ENCODE measurements at places on chromosomes 4 and X.

DNA sequence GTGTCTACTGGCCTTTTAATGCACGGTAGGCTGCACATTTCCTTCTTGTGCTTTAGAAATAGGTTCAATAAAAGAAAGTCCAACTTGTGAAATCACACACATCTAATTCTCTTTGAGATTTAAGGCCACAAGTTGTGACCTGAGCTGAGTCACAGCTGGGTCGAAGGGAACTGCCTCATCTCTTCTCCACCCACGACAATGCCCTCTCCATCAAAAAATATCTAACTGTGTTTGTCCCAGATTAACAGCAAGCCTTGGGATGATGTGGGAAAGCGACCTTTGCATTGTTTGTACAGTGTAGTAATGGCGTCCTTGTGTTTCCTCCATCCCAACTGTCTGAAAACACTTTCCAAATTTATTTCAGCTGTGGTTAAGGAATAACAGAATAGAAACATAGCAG, 168.9 kb downstream of the AMELX start:
- DNase-seq = no peak

- no peak for DNase-seq
These were observed 177.0 kb downstream of the FAM13A start for GRCh38 chr4:88879991-88880390.

DNA sequence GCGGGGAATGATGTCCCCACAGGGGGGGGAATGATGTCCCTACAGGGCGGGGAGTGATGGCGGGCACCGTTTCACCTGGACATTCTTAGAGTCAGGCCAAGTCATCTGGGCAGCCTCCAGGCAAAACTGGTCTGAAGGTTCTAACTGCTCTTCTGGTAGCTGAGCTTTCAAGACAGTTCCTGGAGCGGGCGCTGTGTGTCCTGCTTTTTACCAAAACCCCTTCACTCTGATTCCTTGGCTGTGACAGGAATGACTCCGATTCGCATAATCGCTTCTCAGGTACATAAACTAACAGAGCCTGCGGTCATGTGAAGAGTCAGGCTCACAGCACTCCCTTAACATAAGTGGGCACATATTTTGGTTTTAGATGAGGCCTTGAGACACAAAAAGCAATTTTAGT, 836.0 kb downstream of the TRIML1 start:
- no peak for DNase-seq

DNA sequence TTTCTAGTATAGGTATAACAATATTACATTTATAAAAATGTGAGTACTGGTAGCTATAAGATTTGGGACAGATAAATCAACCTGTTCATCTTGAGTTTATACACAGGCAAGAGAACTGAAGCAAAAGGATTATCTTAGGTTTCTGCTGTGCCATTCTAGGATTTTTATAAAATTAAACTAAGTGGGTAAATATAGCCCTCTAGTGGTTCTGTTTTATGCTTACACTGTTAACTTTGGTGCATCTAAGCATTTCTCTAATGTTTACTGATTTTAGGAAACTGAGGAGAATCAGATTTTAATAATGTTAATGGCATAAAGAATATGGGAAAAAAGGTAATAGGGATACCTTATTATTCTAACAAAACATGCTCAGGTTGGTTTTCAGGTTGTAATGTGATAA, 1.1 kb upstream of the RRH start:
- DNase-seq = no peak

GRCh38 chr4:106421441-106422296, 53.1 kb upstream of the GIMD1 start:
- DNase-seq = no peak

GRCh38 chr4:184898793-184899192, 73.0 kb upstream of the ACSL1 start:
- no peak for DNase-seq

GRCh38 chr4:76894537-76895255, 3.2 kb downstream of the SOWAHB start:
- DNase-seq = no peak

DNA sequence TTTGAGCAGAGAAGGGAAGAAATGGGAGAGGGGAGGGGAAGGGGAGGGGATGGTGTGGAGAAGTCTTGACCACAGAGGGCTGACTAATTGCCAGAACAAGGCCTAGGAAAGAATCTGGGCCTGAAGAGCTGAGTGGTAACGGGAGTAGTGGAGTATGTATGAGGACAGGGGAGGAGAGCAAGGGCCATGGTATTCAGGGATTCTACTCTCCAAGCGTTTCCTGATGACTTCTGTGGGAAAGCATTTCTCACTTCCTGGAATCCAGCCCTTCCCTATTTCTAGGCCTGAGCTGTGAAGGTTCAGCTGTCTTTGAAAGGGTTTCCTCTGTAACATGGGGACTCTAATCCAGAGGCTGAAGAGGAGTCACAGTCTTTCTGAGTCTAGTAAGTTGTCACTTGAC, 19.7 kb upstream of the SOX3 start:
- DNase-seq = no peak

DNA sequence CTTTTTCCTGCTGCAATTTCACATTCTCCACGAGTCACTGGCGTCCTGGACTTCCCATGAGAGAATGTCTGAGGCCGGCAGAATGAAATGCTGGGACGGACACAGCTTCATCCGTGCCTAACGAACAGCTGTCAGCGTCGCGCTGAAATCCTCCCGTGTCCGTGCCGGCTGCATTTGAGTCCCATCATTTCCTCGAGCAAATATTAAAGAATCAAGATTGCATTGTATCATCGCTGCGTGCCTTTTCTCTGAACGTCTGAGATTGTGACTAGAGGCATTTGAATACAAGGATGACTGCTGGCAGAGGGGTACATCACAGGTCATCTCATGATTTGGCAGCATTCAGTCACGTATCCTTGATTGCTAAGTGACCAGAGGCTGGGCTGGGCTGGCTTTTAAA, 279.9 kb downstream of the ASMT start:
- no peak for DNase-seq

DNA sequence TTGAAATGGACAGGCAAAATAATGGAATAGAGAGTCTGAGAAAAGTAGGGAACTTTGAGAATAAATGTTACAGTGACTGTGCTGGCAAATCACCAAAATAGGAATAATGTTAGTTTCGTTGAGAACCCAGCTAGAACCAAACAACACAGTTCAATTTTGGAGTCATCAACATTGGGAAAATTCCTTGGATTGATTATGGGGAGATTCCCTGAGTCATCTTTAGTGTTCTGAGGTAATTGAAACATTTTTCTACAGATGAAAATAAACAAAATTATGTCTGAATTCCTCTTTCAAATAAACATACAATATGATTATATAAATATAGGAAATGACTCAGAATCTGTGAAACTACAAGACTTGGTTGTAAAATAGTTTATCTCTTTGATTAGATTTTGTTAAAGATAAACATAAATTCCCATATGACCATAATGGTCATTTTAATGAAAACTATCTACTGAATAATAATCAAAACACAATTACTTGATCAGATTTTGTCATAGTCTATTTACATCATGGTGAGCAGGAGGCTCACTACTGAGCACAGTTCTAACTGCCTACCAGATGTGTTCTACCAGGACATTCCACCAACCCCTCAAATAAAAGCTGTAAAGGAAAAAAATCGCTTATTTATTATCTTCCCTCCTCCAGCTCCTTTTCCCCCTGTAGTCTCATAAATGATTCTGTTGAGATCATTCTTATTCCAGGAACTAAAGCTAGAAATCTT, 51.4 kb upstream of the GABRA2 start:
- no peak for DNase-seq

GRCh38 chr4:127250577-127250976, 382.2 kb upstream of the INTU start:
- no peak for DNase-seq

DNA sequence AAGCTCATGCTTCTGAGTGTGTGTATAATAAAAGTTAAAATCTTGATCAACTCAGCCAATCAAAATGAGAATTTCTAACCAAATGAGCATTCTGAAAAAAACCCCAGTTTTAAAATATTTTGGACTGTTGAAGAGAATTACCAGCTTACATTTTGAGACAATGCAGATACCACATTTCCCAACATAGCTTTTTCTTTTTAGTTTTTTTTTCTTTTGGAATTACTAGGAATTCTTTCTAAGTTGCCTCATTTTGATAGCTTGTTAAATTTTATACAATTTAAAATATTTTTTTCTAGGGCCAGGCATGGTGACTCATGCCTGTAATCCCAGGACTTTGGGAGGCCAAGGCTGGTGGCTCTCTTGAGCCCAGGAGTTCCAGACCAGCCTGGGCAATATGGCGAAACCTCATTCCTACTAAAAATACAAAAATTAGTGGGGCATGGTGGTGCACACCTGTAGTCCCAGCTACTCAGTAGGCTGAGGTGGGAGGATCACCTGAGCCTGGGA, 2.2 kb downstream of the RP2 start:
- DNase-seq = no peak

- no peak for DNase-seq
These were observed 11.0 kb downstream of the TRMT10A start for GRCh38 chr4:99552872-99553271.

- no peak for DNase-seq
These were observed 21.3 kb downstream of the SPCS3 start for GRCh38 chr4:176340871-176341685.

DNA sequence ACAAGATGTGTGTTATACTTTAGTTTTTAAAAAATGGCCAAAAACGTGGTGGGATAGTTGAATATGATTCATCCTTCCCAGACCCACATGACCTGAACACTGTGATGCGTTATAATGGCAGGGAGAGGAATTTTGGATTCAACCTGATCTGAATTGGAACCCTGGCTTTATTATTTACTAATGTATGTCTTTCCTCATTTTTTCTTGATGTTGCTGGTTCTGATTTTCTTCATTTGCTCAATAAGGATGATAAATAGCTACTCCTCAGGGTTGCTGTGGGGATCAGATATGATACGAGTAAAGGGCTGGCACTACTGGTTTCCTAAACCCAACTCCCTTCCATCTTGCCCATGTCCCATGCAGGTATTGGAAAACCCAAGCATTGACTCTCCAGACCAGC, 24.2 kb upstream of the ACSL1 start:
- DNase-seq = no peak

- no peak for DNase-seq
These were observed 1.7 kb downstream of the HCFC1 start for GRCh38 chrX:153969904-153970356.

DNA sequence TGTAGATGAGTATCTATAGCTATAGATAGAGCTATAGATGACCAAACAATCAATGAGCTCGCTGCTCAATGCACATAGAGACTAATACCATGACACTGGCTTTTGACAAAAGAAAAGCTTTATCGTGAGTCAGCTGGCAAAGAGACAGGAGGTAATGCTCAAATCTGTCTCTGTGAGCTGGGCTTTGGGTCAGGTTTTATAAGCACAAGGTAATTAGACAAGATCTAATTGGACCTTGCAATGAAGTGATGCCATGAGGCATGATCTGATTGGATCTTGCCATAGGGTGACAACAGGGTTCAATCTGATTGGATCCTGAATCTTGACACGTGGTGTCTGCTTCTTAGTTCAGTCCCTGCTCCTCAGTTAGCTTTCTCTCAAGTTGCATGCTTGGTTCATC, 180.7 kb upstream of the MXRA5 start:
- DNase-seq = no peak

DNA sequence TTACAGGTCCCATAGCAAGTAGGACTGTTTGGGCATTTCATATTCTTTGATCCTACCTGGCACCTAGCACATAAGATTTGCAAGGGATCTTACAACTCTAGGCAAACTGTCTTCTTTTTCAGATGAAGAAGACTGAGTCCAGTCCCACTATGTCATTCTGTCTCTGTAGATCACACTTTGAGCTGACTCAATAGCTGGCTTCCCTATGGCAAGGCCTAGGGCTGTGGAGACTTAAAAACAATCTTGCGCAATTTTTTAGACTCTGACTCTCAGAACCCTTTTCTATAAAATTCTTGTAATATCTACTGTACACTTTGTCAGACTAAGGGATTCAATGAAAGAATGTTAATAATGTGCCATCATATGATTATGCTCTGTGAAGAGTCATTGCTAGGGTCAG, 26.7 kb downstream of the OTC start:
- DNase-seq = no peak

DNA sequence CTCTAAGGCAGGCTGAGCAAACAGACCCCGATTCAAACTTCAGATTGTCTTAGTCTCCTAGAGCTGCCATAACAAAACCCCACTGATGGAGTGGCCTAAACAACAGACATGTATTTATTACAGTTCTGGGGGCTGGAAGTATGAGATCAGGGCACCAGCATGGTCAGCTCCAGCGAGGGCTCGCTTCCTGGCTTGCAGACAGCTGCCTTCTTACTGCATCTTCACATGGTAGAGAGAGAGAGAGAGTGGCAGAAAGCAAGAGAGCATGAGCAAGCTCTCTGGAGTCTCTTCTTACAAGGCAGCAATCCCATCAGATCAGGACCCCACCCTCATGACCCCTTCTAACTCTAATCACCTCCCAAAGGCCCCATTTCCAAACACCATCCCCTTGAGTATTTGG, 22.3 kb upstream of the SORCS2 start:
- no peak for DNase-seq

DNA sequence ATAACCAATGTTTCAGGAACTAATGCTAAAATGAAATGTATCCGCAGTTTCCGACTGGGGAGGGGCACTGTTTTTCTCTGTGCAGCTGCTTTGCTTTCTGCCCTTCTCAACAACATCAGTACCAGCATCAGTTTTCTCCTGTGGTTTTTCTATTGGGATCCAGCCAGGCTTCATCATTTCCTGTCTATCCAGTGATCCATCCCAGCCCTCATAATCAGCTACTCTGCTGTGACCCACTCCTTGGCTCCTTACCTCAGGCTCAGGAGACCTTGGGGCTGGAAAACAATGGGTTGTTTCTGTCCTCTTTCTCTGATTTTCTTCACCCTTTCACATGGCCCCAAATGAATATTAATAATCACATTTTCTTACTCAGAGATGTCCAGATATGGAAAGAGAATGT, 222.2 kb upstream of the DKK2 start:
- DNase-seq = no peak

- no peak for DNase-seq
These were observed 128.3 kb downstream of the UCHL1 start for GRCh38 chr4:41384992-41385391.

GRCh38 chr4:168759959-168760527, 250.0 kb downstream of the CBR4 start:
- no peak for DNase-seq

DNA sequence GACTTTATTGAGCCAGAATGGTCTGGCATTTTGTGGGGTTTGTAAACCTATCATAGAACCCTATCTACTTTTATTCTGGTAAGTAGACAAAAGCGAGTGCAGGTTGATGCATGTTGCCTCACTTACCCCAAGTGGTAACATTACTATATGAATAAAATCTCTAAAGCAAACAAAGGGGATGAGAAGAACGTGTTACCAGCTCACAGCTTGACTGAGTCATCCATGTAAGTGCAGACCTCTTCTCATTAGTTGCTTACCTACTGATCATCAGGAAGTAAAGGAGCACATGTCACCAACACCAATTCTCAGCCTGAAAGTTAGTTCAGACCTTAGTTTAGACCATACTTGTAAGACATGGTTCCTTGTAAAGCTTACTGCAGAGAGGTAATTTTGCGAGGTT, 1328.3 kb downstream of the C4orf33 start:
- no peak for DNase-seq

GRCh38 chr4:175998782-175999181, 66.9 kb upstream of the WDR17 start:
- DNase-seq = no peak

- DNase-seq = no peak
These were observed 53.9 kb upstream of the C4orf50 start for GRCh38 chr4:6071959-6072720.
